ENCODE measurements at places on chromosomes 16 and 17.

GRCh38 chr17:43720311-43721060 is 38.1 kb downstream of the SOST start:
- DNase-seq, result peak; percentile 83

- DNase-seq, result no peak
Observed at GRCh38 chr17:38879878-38880665, 10.2 kb downstream of the LASP1 start.

DNA sequence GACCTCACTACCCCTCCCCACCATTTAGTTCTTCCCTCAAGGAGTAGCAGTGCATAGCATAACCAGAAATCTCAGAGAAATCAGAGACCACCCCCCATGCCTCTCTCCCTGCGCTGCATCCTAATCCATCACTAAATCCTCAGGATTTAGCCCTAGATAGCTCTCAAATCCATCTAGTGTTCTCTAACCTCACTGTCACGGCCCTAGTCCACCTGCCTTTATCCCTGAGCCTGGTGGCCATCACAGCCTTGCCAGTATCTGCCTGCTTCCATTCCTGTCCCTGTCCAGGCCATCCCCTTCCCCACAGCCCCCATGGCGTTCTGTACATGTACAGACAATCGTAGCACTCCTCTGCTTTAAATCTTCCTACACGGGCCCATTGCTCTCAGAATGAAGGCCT is 19.1 kb downstream of the CBLN1 start:
- no peak for DNase-seq

DNA sequence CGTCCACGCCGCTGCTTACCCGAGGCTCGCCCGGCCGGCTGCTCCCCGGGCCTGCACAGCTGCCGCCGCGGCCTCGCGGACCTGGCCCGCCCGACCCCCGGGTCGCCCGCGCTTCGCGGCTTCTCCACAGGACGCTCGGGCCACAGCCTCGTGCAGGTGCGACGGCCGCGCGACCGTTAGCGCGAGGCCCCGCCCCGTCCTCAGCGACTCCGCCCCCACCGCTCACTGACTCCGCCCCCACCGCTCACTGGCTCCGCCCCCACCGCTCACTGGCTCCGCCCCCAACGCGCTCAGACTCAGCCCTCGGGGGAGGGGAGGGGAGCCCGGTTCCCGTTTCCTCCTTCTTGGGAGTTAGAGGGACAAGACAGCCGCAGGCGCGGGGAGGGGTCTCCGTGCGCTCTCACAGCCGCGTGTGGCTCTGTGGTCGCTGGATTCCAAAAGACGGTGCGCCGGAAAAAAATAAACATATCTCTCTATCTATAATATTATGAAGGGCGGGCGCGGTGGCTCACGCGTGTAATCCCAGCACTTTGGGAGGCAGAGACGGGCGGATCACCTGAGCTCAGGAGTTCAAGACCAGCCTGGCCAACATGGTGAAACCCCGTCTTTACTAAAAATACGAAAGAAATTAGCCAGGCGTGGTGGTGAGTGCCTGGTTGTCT is at the start of gene MEIOB:
TSS of gene MEIOB (minus strand) at position 191 of the 662 bp plus-strand sequence. CDS start 3,989 bp downstream, outside the sequence.
- DNase-seq, result peak; percentile 69

GRCh38 chr16:81796035-81796434 is 16.9 kb downstream of the PLCG2 start:
- DNase-seq, result no peak

- DNase-seq, result no peak
Observed at GRCh38 chr17:12673788-12674187, 8.1 kb downstream of the MYOCD start.

GRCh38 chr16:56424791-56425438 is 430 bp downstream of the AMFR start:
- peak; percentile 56 for DNase-seq

- no peak for DNase-seq
Observed at GRCh38 chr17:65589321-65589720, 27.9 kb upstream of the AXIN2 start.

DNA sequence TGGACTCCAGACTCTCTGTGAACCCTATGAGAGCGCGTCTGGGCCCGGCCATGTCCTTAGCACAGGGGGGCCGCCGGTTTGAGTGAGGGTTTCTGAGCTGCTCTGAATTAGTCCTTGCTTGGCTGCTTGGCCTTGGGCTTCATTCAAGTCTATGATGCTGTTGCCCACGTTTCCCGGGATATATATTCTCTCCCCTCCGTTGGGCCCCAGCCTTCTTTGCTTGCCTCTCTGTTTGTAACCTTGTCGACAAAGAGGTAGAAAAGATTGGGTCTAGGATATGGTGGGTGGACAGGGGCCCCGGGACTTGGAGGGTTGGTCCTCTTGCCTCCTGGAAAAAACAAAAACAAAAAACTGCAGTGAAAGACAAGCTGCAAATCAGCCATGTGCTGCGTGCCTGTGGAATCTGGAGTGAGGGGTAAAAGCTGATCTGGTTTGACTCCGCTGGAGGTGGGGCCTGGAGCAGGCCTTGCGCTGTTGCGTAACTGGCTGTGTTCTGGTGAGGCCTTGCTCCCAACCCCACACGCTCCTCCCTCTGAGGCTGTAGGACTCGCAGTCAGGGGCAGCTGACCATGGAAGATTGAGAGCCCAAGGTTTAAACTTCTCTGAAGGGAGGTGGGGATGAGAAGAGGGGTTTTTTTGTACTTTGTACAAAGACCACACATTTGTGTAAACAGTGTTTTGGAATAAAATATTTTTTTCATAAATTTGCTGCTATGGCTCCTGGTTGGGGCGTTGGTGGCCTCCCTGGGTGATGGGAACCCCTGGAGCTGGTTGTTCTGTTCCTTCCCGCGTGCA is 23.1 kb downstream of the STAT5A start:
- DNase-seq, result no peak

DNA sequence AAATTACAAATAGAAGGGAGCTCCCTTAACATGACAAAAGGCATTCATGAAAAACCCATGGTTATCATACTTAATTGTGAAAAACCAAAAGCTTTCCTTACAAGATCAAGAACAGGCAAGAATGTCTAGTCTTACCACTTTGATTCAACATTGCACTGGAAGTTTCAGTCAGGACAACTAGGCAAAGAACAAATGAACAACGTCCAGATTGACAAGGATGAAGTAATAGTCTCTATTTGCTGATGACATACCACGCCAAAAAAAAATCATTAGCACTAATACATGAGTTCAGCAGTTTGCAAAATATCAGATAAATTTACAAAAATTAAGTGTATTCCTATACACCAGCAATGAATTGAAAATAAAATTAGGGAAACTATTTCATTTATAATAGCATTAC is 200.2 kb downstream of the TOX3 start:
- DNase-seq, result no peak

DNA sequence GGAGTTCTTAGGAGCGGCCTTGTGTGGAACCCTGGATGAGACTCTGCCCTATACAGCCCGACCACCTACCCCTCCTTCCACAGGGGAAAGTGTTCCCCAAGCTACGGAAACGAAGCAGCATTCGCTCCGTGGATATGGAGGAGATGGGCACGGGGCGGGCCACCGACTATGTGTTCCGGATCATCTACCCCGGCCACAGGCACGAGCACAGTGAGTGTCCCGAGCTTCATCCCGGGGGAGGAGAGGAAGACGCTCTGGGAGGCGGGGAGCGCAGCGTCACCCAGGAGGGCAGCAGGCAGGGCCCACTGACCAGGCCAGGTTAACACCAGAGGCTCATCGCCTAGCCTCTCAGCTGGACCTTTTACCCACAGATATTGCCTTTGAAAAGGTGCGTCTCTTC is 27.8 kb downstream of the SGSM2 start:
- no peak for DNase-seq

DNA sequence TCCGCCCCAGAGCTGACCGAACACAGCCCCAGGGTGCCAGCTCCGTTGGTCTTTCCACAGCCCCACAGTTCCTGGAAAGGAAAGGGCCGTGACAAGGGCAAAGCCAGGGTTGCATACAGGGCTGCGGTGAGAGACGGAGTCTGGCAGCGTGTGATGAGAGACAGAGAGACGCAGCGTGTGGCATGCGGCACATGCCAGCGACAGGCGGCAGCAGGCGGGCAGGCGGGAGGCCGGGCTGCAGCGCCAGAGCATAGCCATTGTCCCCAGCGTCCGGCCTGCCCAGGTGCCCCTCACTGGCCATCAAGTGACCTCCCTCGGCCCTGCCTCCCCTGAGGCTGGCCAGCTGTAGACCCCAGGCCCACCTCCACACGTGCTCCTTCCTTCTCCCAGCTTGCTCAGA is 8.6 kb downstream of the RTN4RL1 start:
- DNase-seq, result no peak

GRCh38 chr17:78041386-78042179 is 83.1 kb downstream of the TNRC6C start:
- DNase-seq, result no peak

DNA sequence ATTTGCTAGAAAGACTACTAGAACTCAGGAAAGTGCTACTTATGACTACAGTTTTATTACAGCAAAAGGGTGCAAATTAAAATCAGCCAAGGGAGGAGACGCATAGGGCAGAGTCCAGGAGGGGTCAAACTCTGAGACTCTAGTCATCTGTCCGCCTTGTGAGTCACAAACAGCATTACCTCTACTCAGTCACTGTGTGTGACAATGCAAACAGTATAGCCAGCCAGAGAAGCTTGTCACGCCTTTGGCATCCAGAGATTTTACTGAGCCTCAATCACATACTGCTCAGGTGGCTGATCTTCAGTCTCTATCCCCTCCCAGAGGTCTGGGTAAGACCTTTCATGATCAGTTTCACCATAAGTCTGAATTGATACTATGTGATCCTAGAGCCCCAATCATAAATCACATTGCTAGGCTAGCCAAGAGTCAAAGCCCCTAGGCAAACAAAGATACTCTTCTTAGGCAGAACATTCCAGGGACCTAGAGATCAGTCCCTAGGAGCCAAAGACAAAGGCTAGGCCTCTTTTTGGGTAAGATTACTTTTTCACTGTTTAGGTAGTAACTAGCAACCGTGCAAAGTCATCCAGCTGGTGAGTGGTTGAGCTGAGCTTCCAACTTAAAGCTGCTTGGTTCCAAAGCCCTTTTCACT is 48.8 kb upstream of the CLEC19A start:
- no peak for DNase-seq

DNA sequence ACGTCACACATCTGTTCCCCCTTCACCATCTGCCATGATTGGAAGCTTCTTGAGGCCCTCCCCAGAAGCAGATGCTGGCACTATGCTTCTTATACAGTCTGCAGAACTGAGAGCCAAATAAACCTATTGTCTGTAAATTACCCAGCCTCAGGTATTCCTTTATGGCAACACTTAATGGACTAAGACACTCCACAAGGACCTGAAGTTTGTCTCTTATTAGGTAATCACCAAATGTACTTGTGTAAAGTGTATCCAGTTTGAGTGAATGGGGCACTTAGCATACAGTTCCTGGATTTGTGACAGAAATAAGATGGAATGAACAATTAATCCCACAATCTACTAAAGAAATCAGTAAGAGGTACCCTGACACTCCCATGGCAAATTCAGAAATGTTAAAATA is 105.3 kb downstream of the SLC39A11 start:
- DNase-seq, result no peak

- DNase-seq, result peak; percentile 23
Observed at GRCh38 chr16:78437352-78437968, 338.0 kb downstream of the WWOX start.

GRCh38 chr17:40099619-40100418 is 570 bp downstream of the NR1D1 start:
- DNase-seq, result no peak

DNA sequence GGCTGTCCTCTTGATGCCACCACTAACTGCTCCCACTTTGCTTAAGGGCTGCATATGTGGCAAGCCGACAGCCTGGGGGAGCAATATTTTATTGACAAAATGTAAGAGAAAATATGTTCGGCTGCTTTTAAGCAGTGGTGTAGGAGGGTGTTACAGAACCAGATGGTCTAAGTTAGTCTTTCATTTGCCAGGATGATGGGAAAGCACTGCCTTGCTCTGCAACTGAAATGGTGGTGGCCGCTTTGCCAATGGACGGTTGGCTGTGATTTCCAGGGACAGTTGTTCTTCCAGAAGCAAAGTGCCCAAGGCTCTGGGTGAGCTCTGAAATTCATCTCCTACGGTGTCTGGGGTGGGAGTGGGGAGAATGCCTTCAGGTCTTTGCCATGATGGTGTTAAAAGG is 469.3 kb downstream of the TOX3 start:
- DNase-seq, result no peak

DNA sequence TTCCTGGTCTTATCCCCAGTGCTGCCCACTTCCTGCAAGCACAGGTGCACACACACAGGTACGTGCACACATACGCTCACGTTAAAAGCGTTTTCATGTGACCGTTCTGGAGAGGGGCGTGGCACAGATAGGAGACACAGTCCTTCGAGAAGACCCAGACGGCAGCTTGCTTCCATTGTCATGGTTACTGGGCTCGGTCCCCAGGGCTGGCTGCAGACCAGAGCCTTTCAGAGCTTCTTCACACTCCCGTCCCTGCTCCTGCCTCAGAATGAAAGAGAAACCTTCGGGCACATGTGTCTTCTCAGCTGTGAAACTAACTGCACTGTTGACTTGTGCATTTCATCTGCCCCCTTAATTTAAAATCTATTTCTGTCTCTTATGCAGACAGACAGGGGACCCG is 154.2 kb downstream of the PITPNC1 start:
- no peak for DNase-seq

DNA sequence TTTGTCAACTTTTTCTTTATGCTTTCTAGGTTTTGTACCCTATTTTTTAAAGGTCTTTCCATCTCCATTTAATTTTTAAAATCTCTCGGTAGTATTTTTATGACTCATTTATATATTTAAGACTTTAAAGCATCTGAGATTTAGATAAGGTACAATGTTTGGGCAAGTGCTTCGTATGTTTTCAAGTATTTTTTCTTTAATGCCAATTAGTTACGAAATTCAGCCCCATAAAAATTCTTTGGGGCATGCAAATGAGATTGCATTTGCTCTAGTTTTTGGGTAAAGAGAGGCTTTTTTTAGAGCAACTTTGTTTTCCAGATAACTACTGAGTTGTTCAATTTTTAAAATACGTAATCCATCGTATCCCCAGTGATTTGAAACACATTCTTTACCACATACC is 65.3 kb upstream of the CRHR1 start:
- DNase-seq, result no peak

GRCh38 chr17:57970710-57971109 is 15.5 kb upstream of the CUEDC1 start:
- DNase-seq, result no peak

- no peak for DNase-seq
Observed at GRCh38 chr17:71572343-71572742, 548.5 kb upstream of the SOX9 start.

DNA sequence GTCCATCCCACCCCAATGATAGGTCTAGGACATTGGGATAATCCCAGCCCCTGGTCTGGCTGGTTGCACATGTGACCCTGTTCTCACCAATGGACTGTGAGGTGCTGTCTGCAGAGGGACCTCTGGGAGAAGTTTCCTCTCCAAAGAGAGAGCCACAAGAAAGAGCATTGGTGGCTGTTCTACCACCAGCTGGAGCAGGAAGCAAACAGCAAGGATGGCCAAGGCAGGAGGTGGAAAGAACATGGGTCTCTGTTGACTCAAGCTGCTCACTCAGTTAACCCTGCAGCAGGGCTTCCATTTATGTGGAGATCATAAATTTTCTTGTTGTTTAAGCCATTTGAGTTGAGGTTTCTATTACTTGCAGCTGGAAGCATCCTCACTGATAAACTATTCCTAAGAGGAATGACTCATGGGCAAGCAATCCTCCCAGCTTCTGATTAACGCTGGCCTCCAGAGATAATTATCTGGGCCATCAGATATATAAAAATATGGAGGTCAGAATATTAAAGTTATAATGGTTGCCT is 52.6 kb downstream of the CYB5B start:
- no peak for DNase-seq
